Stomach (tissue), 19 donors: ENCODE measurements at places on chromosomes 11 and 22.

- H3K36me3 ChIP-seq: no peaks in the 10 kb centered on the region
- H3K27me3 ChIP-seq: no peaks in the 10 kb centered on the region
- H3K27ac ChIP-seq: no peak overlapping the region
- no peak for DNase-seq
- H3K4me1 ChIP-seq: peaks cover 26% of the 10 kb centered on the region
- no peak overlapping the region for H3K4me3 ChIP-seq
Measured at GRCh38 chr22:23079240-23079768, 9.0 kb downstream of the GNAZ start.

- peaks cover 18% of the 10 kb centered on the region for H3K4me1 ChIP-seq
- peak; percentile 30 for DNase-seq
- no peaks in the 10 kb centered on the region for H3K36me3 ChIP-seq
- H3K4me3 ChIP-seq: no peak overlapping the region
- H3K27me3 ChIP-seq: no peaks in the 10 kb centered on the region
Measured at GRCh38 chr11:7677796-7678201, 4.5 kb upstream of the CYB5R2 start.

DNA sequence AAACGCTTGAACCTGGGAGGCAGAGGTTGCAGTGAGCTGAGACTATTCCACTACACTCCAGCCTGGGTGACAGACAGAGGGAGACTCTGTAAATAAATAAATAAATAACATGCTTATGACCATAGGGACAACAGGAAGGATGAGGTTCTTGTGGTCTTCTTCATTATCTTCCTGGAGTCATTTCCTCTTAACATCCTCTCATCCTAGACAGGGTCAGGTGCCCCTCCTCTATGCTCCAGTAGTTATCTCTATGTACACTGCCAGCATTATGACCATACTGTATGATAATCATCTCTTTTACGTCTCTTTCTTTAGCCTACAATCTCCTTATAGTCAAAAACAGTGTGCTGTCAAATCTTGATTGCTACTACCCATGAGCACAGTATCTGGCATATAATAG lies 17.7 kb downstream of the RAB30 start:
- DNase-seq: no peak
- no peak overlapping the region for H3K4me3 ChIP-seq
- peak overlapping the region; percentile 36 for H3K27ac ChIP-seq
- H3K4me1 ChIP-seq: peaks cover 23% of the 10 kb centered on the region
- no peaks in the 10 kb centered on the region for H3K36me3 ChIP-seq
- H3K27me3 ChIP-seq: no peaks in the 10 kb centered on the region

GRCh38 chr11:71341596-71341995 lies 89.2 kb upstream of the SHANK2 start:
- no peak overlapping the region for H3K27ac ChIP-seq
- DNase-seq: no peak
- H3K4me3 ChIP-seq: no peak overlapping the region
- H3K36me3 ChIP-seq: no peaks in the 10 kb centered on the region
- peaks cover 5% of the 10 kb centered on the region for H3K27me3 ChIP-seq

DNA sequence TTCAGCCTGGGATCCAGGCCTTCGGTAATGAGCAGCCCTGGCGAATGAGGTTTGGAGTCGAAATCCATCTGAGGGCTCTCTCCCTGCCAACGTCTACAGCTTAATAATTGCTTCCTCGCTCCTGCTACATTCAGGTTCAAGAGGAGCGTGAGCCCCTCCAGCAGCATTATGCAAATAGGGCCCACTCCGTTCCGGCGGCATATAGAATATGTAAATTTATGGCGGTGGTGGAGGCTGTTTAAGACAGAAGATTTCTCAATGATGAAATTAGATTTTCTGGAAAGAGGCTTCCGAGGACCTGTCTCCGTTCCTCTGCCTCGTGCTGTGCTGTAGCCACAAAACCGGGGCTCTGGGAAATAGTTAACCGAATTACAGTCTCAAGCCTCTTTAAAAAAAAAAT lies 402.8 kb downstream of the MIAT start:
- H3K27me3 ChIP-seq: no peaks in the 10 kb centered on the region
- no peaks in the 10 kb centered on the region for H3K36me3 ChIP-seq
- no peak overlapping the region for H3K4me3 ChIP-seq
- no peak for DNase-seq
- H3K4me1 ChIP-seq: no peaks in the 10 kb centered on the region
- no peak overlapping the region for H3K27ac ChIP-seq

DNA sequence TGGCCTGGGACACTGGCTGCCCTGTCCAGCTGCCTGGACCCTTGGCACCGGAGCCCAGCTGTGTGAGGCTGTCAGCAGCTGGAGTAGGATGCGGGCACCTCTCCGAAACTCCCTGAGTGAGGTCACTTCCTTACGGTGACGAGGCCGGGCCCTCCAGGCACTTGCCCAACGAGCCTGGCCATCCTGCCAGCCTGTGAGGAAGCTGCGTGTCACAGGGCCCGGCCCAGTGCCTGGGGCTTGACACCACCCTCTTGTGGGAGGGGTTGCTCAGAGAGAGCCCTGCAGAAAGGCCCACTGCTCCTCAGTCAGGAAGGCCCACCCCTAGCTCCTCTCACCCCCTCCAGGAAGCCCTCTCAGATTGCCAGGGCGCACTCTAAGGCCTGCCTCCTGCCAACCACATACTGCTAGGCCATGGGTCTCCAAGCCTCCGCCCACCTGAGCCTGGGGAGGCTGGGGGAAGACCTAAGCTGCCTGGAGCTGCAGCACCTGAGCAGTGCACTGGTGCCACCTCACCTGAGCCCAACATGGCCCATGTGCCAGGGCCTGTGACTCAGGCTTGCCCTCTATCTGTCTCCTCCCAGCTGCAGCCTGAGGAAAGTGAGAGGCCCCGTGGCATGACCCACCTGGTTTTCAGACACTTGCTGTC lies 4.3 kb upstream of the PHLDA2 start:
- peak overlapping the region; percentile 0 for H3K27ac ChIP-seq
- H3K27me3 ChIP-seq: peaks cover 29% of the 10 kb centered on the region
- peak; percentile 84 for DNase-seq
- no peak overlapping the region for H3K4me3 ChIP-seq
- H3K4me1 ChIP-seq: peaks cover 32% of the 10 kb centered on the region
- H3K36me3 ChIP-seq: no peaks in the 10 kb centered on the region

DNA sequence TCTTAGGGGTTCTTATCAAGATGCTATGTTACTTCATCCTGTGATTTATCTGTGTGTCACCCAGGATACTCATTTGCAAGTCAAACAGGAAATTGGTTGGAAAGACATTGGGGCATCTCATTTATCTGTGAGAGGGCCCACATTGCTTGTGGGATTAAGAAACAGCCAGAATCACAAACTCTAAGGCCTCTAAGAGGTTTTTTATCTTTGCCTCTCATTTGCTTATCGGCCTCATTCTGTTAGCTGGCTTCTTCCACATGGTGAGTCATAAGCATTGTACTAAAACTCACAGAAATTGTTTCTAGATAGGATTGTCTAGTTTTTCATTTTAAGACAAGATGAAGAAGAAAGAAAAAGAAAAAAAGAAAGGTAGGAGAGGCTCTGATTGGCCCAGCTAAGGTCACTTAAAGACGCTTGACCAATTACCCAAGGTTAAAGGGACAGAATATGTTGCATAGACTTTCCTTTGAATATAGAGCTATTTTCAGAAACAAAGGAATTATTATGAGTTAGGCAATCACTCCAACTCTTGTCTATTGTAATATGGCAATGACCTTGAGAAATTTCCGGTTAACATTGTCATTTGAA lies 121.9 kb downstream of the ARHGAP42 start:
- no peak overlapping the region for H3K27ac ChIP-seq
- no peaks in the 10 kb centered on the region for H3K27me3 ChIP-seq
- no peak overlapping the region for H3K4me3 ChIP-seq
- no peaks in the 10 kb centered on the region for H3K36me3 ChIP-seq

- H3K4me1 ChIP-seq: no peaks in the 10 kb centered on the region
- no peak for DNase-seq
- H3K36me3 ChIP-seq: no peaks in the 10 kb centered on the region
- no peak overlapping the region for H3K4me3 ChIP-seq
- no peak overlapping the region for H3K27ac ChIP-seq
Measured at GRCh38 chr11:14347991-14348390, 11.0 kb downstream of the RRAS2 start.

GRCh38 chr11:23611726-23612125 lies 751.5 kb upstream of the CCDC179 start:
- no peak overlapping the region for H3K27ac ChIP-seq
- no peak overlapping the region for H3K4me3 ChIP-seq
- no peak for DNase-seq
- no peaks in the 10 kb centered on the region for H3K4me1 ChIP-seq

DNA sequence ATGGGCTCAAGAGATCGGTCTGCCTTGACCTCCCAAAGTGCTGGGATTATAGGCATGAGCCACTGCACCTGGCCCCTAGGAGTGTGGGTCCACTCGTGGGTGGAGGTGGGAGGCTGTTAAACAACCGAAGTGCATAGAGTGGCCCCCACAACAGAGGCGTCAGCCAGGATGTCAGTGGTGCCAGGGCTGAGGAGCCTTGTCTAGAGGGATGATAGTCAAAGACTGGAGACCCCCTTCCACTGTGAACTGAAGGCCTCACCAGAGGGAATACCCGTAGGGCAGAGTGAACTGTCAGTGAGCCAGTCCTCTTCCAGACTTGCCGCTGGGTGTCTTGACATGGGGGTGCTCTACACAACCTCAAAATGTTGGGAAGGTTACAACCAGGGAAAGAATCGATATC lies 38.2 kb downstream of the AP2A2 start:
- peaks cover 63% of the 10 kb centered on the region for H3K36me3 ChIP-seq
- no peak overlapping the region for H3K27ac ChIP-seq
- no peaks in the 10 kb centered on the region for H3K27me3 ChIP-seq
- H3K4me3 ChIP-seq: no peak overlapping the region
- DNase-seq: no peak

DNA sequence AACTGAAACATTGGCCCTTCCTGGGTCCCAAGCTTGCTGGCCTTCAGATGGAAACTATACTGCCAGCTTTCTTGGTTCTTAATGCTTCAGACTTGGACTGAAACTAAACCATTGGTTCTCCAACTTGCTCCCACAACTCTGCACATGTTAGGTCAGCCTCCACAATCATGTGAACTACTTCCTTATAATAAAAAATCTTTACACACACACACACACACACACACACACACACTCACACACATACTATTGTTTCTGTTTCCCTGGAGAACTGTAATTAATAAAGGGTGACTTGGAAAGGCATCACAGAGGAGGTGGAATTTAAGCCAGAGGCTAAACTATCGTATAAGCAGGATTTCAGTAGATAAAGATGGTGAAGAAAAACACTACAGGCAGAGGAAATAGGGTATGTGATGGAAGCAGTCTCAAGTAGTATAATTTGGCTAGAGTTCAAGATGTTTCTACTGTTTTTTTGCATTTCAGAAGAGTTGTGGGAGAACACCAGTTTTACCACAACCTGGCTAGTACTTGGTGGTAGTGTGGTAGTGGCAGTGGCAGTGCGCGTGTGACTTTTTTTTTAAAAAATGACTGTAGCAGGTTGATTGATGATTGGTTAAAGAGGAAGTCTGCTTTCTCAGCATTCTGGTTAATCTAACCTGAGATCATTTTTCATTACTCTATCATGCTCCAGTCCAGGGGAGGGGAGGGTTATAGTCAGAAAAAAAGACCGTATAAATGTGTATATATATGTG lies 70.1 kb downstream of the PDE3B start:
- H3K4me1 ChIP-seq: no peaks in the 10 kb centered on the region
- H3K4me3 ChIP-seq: no peak overlapping the region
- no peak for DNase-seq
- H3K27me3 ChIP-seq: no peaks in the 10 kb centered on the region
- H3K27ac ChIP-seq: no peak overlapping the region
- H3K36me3 ChIP-seq: no peaks in the 10 kb centered on the region

DNA sequence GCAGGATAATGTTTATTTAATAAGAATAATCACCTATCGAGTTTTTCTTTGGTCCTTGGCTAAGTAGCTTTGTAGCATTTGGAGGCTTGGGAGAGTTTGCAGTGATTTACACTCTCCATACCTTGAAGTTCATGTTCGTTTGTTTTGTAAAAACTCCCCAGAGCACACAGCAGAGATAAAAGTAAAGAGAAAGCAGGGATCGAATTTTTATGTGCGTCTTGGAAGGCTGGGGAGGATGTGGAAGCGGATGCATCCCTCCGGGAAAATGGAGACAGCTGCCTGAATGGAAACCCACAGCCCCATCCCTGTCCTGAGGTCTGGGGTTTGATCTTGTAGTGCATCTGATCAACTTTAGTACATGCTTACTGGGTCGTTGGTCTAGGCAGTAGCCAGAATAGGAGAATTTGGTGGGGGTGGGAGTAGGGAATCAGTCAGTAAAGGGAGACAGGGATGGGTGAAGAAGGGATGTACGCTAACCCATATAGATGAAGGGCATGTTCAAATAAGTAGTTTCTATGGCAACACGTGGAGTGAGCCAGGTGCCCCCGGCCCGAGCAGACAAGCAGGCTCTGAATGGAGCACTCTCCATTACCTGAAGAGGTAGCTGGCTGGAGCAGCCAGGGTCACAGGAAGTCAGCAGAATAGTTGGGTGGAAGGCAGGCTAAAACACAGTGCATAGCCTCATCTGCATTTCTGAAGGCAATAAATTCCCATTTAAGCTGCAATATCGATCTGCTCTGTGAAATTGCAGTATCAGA lies 147.8 kb downstream of the COMMD9 start:
- no peaks in the 10 kb centered on the region for H3K4me1 ChIP-seq
- H3K27ac ChIP-seq: no peak overlapping the region
- H3K27me3 ChIP-seq: no peaks in the 10 kb centered on the region
- DNase-seq: no peak
- no peak overlapping the region for H3K4me3 ChIP-seq
